ENCODE measurements at places on chromosomes 5 and 9.

DNA sequence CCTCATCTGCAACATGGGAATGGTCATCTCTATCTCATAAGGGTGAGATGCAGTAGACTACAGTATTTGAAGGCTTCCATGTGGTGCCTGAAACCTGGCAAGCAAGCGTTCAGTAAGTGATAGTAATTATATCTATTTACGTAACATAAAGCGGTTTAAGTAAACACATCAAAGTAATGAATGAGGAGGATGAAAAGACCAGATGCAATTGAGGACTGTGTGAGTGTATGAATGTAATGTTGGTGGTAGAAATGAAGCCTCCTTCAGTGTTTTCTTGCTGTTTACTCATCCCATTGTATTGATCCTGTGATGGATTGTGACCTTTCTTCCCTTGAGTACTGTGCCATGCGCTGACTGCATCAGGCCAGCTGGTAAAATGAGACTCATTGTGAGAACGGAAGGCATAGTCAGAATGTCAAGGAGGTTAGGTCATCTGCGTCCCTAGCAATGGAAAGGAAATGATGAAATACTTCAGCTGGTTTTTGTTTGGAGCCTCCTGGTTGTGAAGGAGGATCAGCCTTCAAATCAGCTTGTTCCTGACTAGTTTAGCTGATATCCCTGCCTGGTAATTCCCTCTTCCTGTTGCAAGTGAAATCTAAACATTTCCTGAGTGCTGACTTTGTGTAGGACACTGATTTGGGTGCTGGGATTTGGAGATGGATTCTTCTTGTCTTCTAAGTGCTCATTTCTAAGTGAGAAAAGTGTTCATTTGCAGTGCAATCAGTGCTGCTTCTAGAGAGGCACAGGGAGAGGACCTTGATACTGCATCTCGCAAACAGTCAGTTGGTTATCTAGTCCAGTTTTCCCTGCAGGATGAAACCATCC, 35.6 kb downstream of the TNFSF8 start:
- DNase-seq = peak; percentile 95

- no peak for DNase-seq
Measured at GRCh38 chr9:134068744-134069479, 1.1 kb upstream of the BRD3 start.

DNA sequence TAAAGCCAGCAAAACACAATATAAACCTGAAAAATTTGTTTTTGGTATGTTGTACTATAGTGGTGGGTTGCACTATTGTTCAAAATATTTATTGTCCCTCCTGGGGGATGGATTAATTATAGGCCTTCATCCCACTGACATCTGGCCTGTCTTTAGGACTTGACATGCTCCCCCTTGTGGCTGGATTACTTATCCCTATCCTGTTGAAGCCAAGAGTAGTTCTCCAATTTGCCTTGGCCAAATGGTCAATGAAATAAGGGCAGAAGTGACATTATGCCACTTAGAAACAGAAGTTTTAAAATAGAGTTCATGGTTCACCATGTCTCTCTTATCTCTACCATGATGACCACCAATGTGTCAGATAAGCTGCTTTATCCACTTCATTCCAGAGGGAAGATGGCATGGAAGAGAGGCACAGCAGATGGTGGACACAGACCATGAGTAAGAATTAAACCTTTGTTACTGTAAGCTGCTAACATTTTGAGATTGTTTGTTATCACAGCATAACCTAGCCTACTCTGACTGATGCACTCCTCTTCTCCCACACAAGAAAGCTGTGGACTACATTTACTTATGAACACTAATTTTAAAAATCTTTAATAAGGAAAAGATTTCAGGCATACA, 29.2 kb upstream of the ARHGEF28 start:
- no peak for DNase-seq

GRCh38 chr9:38761339-38761738, 41.4 kb upstream of the FAM240B start:
- DNase-seq = no peak

GRCh38 chr5:64646169-64646568, 44.1 kb upstream of the SHISAL2B start:
- DNase-seq = no peak

DNA sequence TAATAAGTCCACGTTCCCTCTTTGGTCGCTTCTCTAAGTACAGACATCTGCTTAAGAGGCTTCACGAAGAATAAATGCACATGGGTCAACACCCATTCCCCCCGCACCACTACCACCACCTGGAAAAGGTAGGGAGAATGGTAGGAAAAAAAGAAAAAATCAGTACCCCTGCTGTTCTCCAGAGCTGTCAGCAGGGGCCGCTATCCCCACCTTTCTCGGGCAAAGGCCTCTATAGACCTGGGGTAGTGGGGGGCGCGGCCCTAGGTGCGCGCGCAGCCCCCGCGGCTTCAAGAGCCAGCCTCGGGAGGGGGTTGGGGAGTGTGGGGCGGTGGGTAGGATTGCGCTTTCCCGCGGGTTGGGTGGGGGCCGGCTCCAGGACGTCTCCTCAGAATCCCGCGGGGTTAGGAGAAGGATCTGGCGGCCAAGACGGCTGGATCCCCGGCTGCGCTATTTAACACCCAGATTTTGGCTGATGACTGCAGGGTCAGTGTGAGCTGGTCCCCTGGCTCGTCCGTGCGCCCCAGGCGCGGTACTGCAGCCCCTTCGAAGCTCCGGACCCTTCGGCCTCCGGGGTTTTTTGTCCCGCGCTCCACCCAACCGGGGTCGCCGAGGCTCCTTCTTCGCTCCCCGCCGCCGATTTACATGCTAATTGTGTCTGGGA, 1.6 kb upstream of the SEMA6A start:
- DNase-seq = peak; percentile 53

GRCh38 chr5:151676719-151677118, 10.0 kb downstream of the SPARC start:
- DNase-seq = no peak

DNA sequence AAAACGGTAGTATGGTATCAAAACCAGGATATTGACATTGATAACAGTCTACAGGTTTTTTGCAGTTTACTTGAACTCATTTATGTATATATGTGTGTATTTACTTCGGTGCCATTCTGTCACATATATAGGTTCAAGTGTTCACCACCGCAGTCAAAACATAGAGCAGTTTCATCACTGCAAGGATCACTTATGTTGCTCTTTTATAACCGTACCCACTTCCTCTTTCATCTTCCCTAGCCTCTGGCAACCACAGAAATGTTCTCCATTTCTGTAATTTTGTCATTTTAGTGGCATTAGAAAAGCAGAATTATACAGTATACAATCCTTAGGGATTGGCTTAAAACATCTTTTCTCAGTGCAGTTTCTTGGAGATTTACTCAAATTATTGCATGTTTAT, 90.3 kb downstream of the SH3GL2 start:
- DNase-seq = no peak

DNA sequence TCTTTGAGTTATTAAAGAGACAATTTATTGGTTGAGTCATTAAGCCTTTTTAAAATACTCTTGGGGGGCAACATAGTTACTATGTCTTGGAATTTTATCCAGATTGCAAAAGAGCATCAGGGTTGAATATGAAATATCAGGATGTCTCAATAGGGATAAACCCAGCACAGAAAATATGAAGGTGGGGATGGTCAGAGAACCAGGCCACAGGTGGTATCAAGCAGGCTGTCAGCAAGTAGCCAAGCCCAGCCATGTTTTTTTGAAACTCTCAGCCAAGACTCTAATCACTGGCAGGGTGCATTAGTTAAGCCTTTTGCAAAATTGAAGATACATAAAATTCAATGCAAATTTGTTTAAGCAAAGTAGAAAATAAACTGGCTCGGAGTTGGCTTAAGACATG, 468.9 kb downstream of the DTWD2 start:
- DNase-seq = no peak

GRCh38 chr5:34827588-34828506, 11.1 kb upstream of the TTC23L start:
- no peak for DNase-seq

DNA sequence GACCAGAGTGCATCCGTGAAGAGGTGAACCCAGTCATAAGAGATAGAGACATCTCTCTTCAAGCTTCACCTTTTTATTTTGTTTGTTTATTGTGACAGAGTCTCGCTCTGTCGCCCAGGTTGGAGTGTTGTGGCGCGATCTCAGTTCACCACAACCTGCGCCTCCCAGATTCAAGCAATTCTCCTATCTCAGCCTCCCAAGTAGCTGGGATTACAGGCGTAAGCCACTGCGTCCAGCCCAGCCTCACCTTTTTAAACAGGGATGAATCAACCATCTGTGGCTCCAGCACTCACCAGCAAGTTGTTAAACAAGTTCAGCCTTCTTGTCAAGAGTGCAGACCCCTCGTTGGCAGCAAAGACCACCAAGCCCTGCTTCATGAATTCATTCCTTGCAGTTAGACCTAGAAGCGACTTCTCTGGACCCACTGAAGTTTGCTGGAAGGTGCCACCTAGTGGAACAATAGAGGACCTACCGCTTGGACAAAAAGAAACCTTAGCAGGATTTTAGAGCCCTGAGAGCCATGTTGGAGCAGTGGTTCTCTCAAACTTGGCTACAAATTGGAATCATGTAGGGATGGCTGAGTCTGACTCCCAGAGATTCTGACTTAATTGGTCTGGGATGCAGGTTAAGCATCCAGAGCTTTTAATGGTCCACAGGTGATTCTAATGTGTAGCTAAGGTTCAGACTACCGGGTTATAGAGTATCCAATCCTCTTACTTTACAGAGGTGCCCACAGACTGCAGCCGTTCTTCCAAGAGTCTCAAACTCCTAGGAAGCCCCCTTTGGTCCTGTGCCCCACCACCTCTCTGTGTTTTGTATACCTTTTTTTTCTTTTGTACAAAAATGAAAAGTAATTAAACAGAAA, 10.5 kb upstream of the GALNT10 start:
- DNase-seq = peak; percentile 35

- no peak for DNase-seq
Measured at GRCh38 chr5:61647672-61648071, 315.6 kb downstream of the ZSWIM6 start.

DNA sequence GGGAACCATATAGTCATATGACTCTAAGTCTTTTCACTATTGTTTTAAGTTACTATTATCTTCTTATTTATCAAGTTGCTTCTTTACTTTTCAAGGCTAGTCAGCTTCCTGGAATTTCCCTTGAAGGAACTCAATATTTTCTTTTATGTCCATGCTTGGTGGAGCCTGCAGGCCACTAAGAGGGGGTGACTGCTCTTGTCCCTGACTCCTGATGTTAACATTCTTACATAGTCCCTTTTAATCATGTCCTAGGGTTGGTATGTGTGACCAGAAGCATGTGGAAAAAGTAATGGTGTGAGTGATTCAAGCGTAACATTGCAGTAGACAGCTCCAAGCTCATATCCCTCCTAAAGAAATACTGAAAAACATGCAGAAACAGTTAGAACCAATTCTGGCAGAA, 1536.2 kb upstream of the CDH9 start:
- DNase-seq = no peak

DNA sequence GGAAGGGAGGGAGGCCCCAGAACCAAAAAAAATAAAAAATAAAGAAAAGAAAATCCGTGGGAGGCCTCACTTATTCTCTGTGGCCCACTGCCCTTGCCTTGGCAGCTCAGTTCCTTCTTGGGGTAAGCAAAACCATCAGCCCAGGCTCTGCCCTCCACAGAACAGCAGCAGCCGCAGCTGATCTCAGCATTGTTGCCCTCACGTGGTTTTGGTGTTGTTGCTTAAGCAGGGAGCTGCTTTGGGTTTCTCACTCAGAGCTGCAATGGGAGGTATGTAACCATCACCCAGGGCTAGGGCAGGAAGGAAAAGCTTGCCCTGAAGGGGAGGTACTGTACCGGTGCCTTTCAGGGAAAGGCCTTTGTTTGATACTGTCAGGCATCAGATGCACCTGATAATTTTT, 374.7 kb upstream of the WWC1 start:
- DNase-seq = peak; percentile 90

DNA sequence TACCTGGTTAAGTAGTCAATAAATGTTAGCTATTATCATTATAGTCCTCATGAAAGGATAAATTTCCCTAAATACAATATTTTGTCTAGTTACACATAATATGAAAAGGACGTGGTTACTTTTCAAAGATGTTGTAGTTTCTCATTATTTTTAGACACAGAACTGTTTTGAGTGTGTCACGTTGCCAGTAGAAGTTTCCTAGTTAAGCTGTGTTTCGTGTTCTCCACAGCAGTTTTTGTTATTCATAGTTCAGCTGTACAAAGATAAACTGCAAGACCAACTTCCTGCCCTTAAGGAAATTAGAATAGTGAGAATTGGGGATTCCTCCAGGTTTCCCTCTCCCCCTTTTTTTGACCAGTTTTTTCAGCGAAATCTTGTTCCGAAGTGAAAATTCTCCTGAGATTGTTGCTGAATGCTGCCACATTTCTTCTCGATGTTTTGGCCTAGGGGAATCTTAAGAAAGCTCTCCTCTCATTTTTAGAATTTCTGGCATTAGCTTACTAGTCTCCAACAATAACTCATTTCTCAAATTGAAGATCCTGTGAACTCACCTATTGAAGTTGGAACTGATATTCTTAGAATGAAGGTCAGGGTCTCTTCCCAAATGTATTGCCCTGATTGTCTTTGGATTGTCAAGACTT, 176.1 kb downstream of the PAM start:
- no peak for DNase-seq

- no peak for DNase-seq
Measured at GRCh38 chr5:156741516-156741915, 108.6 kb upstream of the PPP1R2B start.

DNA sequence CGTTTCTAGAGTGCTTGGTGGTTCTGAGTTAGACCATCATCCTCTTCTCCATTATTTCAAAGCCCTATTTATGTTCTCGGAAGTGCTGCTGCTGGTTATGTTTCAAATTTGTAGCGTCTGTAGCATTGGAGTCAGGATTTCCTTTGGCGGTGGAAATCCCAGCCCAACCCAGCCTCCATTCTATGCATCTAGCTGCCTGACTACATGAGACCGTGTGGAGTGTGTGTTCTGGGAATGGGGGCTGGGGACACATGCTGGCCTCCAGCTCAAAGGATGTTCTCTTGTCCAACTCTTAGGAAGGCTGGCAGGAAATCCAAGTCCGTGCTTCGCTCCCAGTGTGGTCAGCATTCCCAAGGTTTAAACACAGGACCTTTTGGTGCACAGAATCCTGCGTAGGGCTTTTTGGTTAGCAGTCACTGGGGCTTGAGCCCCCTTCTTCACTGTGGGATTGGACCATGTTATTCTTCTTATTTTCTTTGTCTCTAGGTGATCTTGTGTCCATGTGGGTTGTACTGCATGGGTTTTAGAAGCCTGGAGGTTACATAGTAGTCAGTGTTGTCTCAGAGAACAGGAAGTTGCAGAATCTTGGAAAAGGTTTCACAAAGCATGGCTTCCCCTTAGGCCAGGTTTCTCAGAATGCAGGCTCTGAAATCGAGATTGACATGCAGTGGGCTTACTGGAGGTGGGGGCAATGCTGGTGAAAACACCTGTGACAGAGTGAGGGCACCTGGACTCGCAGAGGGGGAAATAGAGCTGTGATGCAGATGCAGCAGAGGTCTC, 132.2 kb downstream of the ARHGAP26 start:
- DNase-seq = no peak

GRCh38 chr9:37531699-37532098, 44.5 kb downstream of the FBXO10 start:
- no peak for DNase-seq

- DNase-seq = no peak
Measured at GRCh38 chr9:93659044-93659836, 82.9 kb downstream of the PHF2 start.

Data from kidney glomerular epithelial cell (primary cell).